Stimulated activated CD4-positive, alpha-beta T cell treated with anti-CD3 and anti-CD28 coated beads, TNF-alpha, amount 100 ng/mL, for 1 hour (primary cell): ENCODE measurements at places on chromosomes 6 and 20.

GRCh38 chr6:149965194-149966020 is 1.7 kb downstream of the ULBP1 start:
- no peak for DNase-seq

- no peak for DNase-seq
These were observed 33.8 kb downstream of the ADGRF1 start for GRCh38 chr6:47008397-47008763.

DNA sequence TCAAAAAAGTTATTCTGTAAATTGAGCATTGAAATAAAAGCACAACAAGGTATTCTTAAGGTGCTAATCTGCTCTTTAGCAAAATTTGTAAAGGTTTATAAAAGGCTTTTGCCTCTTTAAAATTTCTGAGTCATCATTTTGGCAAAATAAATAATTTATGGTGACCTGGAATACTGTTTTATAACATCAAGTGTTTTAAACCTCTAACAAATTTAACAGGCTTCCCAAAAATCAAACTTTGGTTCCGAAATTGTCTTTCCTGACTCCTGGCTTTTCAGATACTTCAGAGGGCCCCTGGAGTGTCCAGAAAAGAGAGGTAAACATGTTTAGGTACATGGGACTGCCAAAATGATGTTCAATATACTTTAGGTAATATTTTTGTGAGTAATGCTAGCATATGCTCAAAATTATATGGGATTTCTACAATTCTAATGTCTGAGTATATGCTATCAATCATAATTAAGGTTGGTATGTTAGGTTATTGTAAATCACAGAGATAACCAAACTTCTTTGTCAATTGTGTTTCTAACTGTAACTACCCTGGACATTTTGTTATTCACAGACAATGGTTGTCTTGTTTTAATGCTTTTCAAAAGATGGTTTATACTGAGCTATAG is 160.3 kb upstream of the OLIG3 start:
- no peak for DNase-seq

- DNase-seq = no peak
These were observed 258.5 kb downstream of the KHDC1L start for GRCh38 chr6:72966628-72967280.

- no peak for DNase-seq
These were observed 316.3 kb downstream of the ARHGAP18 start for GRCh38 chr6:129393654-129394053.
